ENCODE measurements at places on chromosomes 6 and 20. TPM values are rescaled to one million over a fixed set of nuclear protein-coding genes. Genes with fewer than 3 reads are reported as not detected.

The PTPRT gene
- not detected for polyA plus RNA-seq

The SAMHD1 gene
- polyA plus RNA-seq, result 11.5 TPM

The UNC93A gene
- not detected for polyA plus RNA-seq

The WFDC11 gene
- polyA plus RNA-seq, result not detected

The GABRR1 gene
- polyA plus RNA-seq, result not detected

The LGSN gene
- polyA plus RNA-seq, result not detected

The PPIL1 gene
- polyA plus RNA-seq, result 34.8 TPM

The RBPJL gene
- polyA plus RNA-seq, result not detected

The CCN6 gene
- 0.07 TPM for polyA plus RNA-seq

The MICB gene
- 21.9 TPM for polyA plus RNA-seq

The RUNX2 gene
- polyA plus RNA-seq, result 2.0 TPM

The FABP7 gene
- not detected for polyA plus RNA-seq

The FAM162B gene
- 9.9 TPM for polyA plus RNA-seq

The RAB5IF gene
- polyA plus RNA-seq, result 92.4 TPM

The KHDC1L gene
- not detected for polyA plus RNA-seq

The SALL4 gene
- polyA plus RNA-seq, result 0.51 TPM

The SIRPB1 gene
- polyA plus RNA-seq, result 1.1 TPM

The TRIM40 gene
- polyA plus RNA-seq, result not detected

The PTPRK gene
- polyA plus RNA-seq, result 18.5 TPM

The ZNF165 gene
- polyA plus RNA-seq, result 0.38 TPM

The PRKN gene
- polyA plus RNA-seq, result 0.42 TPM

The CST7 gene
- polyA plus RNA-seq, result 0.09 TPM

The ADIG gene
- not detected for polyA plus RNA-seq

The SLC22A7 gene
- not detected for polyA plus RNA-seq

The MYLK2 gene
- polyA plus RNA-seq, result 0.10 TPM

The PHACTR3 gene
- not detected for polyA plus RNA-seq

The EMILIN3 gene
- 0.27 TPM for polyA plus RNA-seq

The MYO6 gene
- polyA plus RNA-seq, result 4.7 TPM

The POM121L2 gene
- polyA plus RNA-seq, result not detected

The CLPSL1 gene
- polyA plus RNA-seq, result not detected

The FOXC1 gene
- polyA plus RNA-seq, result 7.8 TPM

The ADAM33 gene
- 53.8 TPM for polyA plus RNA-seq

The SULF2 gene
- polyA plus RNA-seq, result 10.7 TPM
